ENCODE measurements at places on chromosomes 1 and 21.

DNA sequence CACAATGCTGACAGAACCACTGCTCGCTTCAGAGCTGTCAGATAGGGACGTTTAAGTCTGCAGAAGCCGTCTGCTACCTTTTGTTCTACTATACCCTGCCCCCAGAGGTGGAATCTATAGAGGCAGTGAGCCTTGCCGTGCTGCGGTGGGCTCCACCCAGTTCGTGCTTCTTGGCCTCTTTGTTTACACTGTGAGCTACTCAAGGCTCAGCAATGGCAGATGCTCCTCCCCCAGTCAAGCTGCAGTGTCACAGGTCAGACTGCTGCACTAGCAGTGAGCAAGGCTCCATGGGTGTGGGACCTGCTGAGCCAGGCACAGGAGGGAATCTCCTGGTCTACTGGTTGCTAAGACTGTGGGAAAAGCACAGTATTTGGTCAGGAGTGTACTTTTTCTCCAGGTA lies 47.1 kb downstream of the LEPR start:
- no peak for DNase-seq

DNA sequence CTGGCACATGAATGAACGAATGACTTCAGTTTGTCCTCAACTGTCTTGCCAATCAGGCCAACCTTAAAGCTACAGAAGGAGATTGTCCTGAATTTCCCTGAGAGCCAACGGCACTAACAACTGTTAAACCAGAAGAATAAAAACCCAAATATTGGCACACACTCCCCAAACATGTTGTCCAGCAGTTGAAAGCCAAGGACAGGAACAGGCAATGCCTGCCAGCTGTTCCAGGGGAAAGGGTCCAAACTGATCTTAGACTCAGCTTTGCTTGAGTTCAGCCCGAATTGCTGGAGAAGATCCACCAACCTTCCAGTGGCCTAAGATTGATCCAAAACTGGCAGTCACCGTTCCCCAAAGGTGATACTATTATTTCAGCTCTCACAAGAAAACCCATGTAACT lies 22.4 kb upstream of the AHCTF1 start:
- DNase-seq = no peak

DNA sequence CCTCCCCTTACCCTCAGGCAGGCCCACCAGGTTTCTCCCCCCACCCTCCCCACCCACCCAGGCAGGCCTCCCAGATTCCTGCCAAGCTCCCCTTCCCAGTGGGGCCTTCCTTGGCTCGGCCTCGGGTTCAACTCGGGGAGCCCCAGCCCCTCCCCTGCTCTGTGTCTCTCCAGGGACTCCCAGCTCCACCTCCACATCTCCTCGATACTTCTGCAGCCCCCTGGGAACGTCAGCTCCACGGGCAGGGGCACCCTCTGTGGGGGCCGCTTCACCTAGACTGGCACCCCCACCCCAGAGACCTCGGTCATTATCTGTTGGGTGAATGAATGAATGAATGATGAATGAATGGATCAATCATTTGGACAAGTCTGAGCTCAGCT lies 775 bp downstream of the MMEL1 start:
- no peak for DNase-seq

DNA sequence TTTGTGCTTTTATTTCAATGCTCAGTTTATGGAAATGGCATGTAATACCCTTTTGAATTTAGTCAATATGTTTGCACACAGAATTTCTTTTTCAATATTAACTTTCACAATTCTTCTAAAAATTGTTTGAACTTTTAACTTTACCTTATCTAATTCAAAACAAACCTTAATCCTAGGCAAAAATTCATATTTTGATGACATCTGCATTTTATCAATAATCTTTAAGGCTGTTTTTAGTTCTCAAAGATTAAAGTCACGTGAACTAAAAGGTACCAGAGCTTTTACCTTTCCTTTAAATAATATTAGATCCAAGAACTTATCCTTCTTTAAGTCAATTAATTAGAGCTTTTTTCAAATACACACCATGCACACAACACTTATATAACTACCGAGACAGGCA lies 218.9 kb upstream of the NCAM2 start:
- DNase-seq = no peak

GRCh38 chr1:62572476-62572875 lies 24.8 kb upstream of the ANGPTL3 start:
- no peak for DNase-seq

DNA sequence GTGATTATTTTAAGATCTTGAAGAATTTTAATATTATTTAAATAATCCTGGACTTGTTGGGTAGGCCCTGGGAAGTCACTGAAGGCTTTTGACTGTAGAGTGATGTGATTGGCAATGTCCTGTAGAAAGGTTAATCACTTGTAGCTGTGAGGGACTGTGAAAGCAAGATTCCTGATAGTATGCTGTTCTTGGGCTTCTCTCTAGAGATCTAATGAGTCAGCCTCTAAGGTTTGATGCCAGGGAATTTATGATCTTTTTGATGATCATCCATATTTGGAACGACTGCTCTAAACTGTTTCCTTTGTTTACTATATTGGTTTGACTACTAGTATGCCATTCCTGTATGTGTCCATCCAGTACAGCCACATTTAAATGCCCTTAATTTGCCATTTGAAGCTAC lies 56.5 kb downstream of the CAMSAP2 start:
- DNase-seq = no peak

DNA sequence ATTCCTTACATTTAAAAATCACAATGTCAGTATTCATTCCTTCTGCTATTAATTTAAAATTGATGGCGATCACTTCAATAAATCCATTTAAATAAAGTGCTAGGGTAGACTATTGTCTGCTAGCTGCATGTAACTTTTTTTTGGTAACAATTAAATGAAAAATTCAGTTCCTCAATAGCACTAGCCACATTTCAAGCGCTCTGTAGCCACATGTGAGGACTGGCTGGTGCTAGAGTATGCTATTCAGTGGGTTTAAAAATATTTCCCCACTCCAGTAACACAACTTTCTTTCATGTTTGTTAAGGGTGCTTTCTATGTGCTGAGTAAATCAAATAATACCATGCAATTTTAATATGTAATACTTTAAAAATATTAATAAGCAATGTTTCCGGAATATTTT lies 108.2 kb downstream of the LTN1 start:
- no peak for DNase-seq

- DNase-seq = no peak
These were observed 19.0 kb upstream of the MPC2 start for GRCh38 chr1:167955915-167956314.

- no peak for DNase-seq
These were observed 110.1 kb upstream of the ATP1A1 start for GRCh38 chr1:116262995-116263385.

GRCh38 chr1:233777566-233777965 lies 126.9 kb upstream of the SLC35F3 start:
- DNase-seq = no peak

GRCh38 chr1:241479294-241479693 lies 40.3 kb downstream of the FH start:
- DNase-seq = no peak

DNA sequence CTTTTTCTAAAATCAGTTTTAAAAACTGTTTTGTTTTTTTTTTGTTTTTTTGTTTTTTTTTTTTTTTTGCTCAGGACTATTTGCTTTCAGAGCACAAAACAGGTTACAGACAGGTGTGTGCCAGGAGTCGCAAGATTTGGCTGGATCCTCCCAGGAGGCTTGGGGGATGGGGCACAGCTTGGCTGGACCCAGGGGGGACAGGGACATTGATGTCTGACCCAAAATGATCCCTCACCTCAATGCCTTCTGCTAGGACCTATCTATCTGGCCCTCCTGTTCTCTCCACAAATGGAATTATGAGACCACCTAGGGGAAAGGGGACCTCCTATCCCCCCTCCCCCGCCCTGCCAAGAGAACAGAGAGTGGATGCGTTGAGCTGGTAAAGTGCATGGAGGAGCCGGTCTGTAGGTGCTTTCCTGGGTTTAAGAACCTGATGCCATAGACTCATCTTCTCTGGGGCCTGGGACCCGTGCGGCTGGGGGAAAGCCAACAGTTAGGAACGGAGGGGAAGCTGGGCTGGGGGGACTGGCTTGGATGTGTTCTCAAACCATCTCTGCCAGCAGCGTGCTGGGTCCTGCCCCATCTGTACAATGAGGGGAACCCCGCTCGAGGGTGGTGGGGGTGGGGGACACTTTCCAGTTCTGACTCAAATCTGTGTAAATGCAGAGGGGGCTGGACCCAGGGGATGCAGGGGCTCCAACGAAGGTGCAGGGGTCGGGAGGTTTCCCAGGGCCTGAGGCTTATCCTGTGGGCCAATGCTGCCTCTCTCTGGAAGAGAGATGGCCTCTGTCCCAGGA lies 28.9 kb downstream of the RUNX3 start:
- peak; percentile 8 for DNase-seq

DNA sequence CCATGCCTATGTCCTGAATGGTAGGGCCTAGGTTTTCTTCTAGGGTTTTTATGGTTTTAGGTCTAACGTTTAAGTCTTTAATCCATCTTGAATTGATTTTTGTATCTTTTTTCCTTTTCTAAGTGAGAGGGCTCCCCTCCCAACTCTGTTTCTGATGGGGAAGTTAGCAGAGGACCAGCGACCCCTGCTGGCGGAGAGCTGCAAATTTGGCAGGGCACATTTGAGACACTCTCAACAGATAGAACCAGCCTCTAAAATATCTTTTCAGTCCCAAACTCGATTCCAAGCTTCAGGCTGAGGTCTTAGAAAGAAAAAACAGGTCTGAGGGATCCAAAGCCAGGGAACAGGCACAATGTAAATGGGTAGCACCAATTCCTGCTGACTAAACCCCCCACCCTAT lies 32.5 kb downstream of the LRRC3 start:
- DNase-seq = peak; percentile 49

DNA sequence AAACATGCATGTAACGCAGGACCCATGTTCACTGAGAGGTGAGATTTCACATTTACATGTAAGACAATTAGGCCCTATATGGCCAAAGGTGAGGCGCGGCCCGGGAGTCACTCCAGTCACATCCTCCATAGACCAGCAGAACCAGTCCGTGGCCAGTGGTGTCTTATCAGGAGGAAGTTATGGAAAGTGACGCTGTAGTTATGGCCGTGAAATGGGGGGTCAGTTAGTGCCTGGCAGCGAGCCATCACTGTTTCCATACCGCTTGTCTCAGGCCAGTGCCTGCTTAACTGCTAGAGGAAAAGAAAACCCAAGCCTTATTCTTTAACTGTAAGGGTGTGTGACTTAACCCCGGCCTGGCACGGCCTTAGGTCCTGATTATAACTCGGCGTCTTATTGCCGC lies 6.1 kb downstream of the C1orf159 start:
- DNase-seq = no peak

GRCh38 chr1:92663775-92664174 lies 121.1 kb downstream of the EVI5 start:
- no peak for DNase-seq

- DNase-seq = no peak
These were observed 13.9 kb upstream of the TMEM222 start for GRCh38 chr1:27307874-27308598.

DNA sequence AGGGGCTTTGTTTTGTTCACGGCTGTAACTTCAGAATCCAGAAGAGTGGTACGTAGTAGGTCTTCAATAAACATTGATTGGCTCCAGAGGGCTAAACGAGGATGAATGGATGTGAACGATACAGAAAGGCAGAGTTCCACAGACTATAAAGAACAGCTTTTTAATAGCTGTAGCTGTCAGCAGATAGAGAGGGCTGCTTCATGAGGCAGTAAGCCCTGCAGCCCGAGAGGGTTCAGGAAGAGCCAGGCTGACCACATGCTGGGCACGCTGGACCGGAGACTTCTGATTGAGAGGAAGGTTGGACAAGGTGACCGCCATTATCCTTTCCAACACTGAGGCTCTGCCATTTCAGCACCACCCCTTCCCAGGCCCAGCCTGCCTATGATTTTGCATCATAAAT lies 45.3 kb downstream of the KIRREL1 start:
- no peak for DNase-seq

- no peak for DNase-seq
These were observed 2.5 kb upstream of the HLCS start for GRCh38 chr21:36968976-36969375.

- no peak for DNase-seq
These were observed 578.5 kb upstream of the ZP4 start for GRCh38 chr1:238469146-238469631.

DNA sequence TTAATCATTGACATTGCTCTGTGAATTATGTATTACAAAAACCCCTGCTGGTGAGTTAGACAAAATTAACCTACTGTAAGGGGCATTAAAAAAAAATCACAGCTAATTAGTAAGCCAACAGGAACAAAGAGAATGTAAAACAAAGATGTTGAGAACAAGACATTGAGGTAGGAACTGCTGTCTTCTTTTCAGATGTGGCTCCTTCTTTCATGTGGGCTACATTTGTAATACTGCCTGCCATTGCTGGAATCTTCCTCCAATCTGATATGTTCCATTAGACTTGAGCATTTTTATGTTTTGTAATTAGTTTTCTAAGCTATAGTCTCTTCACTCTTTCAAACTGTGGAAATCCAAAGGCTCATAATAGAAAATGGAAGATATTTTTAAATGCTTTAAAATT lies 353.0 kb downstream of the ADGRL2 start:
- DNase-seq = no peak

GRCh38 chr1:27562534-27563340 lies 41.2 kb downstream of the AHDC1 start:
- no peak for DNase-seq

DNA sequence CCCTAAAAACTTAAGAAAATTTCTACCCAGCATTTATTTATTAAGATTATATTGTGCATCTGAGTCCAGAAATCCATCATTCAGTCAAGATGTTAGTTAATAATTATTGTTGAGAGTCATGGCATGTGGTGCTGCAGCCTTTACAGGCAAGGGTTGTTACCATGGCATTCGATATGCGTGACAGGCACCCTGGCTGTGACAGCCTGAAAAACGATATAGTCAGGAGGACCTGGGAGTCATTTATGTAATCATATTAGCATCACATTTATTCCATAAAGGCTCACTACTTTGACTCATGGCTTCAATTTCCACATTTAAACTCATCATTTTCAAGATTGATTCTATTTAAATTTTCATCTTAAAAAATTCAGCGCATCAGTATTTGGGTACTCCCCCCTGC lies 68.0 kb downstream of the CACHD1 start:
- no peak for DNase-seq

- DNase-seq = no peak
These were observed 1040.7 kb upstream of the B3GALT2 start for GRCh38 chr1:194227161-194227560.
